ENCODE measurements at places on chromosomes 11 and 22.
A peak's percentile ranks its signal among the peaks of the same experiment; 100 is the strongest.

GRCh38 chr11:111879637-111879960 is 258 bp downstream of the CFAP68 start:
- DNase-seq, result no peak

DNA sequence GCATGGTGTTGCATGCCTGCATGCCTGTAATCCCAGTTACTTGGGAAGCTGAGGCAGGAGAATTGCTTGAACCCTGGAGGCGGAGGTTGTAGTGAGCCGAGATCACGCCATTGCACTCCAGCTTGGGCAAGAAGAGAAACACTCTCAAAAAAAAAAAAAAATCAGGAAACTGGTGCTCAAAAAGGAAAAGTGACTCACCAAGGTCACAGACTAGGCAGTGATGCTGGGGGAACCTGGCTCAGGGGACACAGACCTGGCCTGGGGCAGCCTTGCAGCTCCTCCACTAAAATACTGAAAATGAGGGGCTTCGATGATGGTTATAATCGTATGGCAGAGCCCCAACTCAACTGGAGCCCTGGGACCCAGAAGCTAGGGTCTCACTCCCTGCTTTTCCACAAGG is 8.1 kb upstream of the SLC35E4 start:
- DNase-seq, result no peak

DNA sequence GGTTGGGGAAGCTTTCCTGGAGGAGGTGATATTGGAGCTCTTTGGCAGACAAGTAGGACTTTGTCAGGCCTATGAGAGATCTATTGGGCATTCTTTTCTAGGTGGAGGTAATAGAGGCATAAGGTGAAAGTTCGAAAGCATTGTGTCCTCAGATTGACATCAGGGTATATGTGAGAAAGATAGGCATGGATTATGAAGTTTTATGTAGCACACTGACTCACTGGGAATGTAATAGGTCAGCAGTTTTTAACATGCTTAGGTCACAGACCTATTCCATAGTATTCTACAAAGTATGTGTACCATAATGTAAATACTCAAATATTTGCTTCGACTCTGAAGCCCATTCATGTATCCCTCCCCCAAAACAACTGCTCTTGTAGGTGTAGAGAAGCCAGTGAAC is 11.8 kb downstream of the HIKESHI start:
- DNase-seq, result no peak

- no peak for DNase-seq
Measured at GRCh38 chr11:28521075-28521474, 412.9 kb downstream of the METTL15 start.

GRCh38 chr11:64858467-64859263 is 14.2 kb upstream of the CDC42BPG start:
- no peak for DNase-seq

GRCh38 chr11:78801161-78801884 is 226.7 kb upstream of the NARS2 start:
- DNase-seq, result peak; percentile 50

GRCh38 chr11:116689413-116690127 is 83.2 kb downstream of the BUD13 start:
- no peak for DNase-seq

- no peak for DNase-seq
Measured at GRCh38 chr11:90148900-90149299, 14.4 kb downstream of the NAALAD2 start.

DNA sequence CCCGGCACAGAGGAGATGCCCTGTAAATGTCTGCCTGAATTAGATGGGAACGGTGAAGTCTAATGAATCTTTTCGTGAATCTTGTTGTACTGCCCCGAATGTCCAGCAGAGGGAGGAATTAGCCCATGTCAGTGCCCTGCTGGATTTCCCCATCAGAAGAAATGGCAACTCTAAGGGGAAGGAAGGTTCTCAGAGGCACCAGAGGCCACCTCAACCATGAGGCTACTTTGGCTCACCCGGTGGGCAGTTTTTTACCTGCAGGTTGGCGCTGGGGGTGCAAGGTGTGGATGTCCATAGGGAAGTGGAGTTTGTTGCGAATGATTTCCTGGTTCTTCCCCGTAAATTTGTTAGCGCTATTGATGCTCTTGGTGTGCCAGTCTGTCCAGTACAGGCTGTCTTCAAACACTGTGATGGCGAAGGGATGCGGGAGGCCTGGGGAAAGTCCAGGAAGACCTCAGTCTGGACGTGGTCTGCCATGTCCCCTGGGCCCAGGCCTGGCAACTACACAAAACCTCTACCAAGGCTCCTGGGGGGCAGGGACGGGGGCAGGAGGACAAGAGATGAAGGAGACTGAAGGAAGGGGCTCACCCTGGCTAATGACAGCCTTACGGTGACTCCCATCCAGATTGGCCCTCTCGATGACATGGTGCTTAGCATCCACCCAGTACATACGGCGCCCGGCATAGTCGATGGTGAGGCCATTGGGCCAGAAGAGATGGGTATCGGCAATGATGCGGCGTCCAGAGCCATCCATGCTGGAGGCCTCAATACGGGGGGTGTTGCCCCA is 28.5 kb downstream of the LRP4 start:
- DNase-seq, result no peak

GRCh38 chr11:67400942-67401494 is 640 bp downstream of the PPP1CA start:
- DNase-seq, result no peak

- no peak for DNase-seq
Measured at GRCh38 chr11:62919898-62920640, 1.1 kb downstream of the CHRM1 start.

GRCh38 chr22:36286096-36286957 is 33.4 kb downstream of the APOL1 start:
- DNase-seq, result no peak

GRCh38 chr11:22275600-22275999 is 62.6 kb upstream of the SLC17A6 start:
- no peak for DNase-seq

DNA sequence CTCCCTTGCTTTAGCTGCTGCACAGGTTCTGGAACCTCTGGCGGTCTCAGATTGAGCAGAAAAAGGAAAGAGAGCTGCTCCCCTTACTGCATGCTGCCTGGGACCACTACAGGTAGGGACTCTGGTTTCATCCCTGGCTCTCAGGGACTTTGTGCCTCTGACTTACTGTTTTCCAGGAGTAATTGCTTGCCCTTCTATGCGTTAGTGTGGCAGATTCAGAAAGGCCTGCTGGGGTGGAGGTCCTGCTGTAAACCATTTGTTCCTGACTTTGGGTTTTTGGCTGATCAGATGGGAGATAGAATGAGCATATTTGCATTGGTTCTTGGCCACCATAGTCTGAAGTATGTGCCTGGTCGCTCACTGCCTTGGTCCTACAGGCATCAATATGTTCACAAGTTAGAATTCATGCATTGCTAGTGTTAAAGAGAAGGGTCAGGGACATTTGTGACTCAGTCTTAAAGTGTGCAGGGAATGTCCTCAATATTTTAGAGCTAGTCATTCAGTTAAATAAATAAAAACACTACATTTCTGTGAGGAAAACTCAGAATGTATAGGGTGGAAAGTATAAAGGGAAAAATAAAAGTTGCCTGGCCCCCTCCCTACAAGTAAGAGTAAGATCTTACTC is 78.0 kb downstream of the PISD start:
- no peak for DNase-seq

GRCh38 chr11:1733716-1734640 is 16.4 kb downstream of the IFITM10 start:
- no peak for DNase-seq

- no peak for DNase-seq
Measured at GRCh38 chr11:125935056-125935455, 10.8 kb upstream of the VSIG10L2 start.

DNA sequence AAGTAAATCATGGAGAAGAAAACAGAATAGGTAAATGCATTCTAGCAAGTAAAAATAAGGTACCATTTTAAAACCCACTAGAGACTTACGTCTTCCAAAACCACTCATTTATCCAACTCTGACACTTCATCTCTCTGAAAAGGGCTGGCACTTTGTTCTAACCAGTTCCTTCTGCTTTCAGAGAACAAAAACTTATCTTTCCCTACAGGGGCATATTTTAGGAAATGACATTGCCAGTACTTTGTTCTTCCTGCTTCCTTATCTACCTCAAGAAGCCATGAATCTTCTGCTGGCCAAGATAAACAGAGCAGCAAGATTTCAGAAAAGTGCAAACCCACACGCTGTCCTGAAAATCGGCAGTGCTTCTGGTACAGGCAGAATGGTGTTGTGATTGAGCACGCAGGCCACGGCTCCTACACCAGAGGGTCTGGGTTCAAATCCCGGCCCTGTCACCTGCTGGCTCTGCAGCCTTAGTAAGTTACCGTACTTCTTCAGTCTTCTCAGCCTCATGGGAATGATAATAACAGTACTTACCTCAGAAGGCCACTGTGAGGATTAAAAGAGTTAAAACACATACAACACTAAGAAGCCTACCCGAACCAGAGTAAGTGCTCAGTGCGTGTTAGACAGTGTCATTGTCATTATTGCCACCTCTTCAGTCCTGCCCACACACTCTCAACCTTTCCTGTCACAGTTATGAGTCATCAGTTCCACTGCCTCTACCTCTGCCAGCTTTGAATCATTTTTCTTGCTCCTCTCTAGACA is 11.0 kb downstream of the MPZL3 start:
- DNase-seq, result peak; percentile 83

DNA sequence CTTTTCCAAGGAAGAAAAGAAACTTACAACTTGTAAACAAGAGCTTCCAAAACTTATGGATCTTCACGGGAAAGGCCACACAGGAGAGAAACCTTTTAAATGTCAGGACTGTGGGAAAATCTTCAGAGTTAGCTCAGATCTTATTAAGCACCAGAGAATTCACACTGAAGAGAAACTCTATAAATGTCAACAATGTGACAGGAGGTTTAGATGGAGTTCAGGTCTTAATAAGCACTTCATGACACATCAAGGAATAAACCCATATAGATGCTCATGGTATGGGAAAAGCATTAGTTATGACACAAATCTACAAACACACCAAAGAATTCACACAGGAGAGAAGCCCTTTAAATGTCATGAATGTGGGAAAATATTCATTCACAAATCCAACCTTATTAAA is 32.4 kb downstream of the GAB2 start:
- DNase-seq, result no peak

DNA sequence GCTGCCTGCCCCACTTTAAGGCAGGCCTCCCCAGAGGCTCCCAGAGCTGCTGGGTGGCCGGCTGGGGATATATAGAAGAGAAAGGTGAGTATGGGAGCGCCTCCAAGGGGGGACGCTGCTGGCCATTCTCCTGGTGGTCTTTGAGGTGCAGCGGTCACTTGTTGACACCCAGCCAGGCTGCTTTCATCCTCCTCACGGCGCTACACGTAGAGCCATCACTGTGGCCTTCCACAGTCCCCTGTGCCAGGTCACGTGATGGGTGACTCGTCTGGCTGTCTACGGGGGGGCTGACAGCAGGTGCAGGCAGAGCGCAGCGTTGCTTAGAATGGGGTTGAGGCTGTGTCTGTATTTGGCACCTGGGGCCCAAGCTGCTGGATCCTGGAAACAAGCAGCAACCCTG is 1.9 kb downstream of the ACR start:
- DNase-seq, result no peak

DNA sequence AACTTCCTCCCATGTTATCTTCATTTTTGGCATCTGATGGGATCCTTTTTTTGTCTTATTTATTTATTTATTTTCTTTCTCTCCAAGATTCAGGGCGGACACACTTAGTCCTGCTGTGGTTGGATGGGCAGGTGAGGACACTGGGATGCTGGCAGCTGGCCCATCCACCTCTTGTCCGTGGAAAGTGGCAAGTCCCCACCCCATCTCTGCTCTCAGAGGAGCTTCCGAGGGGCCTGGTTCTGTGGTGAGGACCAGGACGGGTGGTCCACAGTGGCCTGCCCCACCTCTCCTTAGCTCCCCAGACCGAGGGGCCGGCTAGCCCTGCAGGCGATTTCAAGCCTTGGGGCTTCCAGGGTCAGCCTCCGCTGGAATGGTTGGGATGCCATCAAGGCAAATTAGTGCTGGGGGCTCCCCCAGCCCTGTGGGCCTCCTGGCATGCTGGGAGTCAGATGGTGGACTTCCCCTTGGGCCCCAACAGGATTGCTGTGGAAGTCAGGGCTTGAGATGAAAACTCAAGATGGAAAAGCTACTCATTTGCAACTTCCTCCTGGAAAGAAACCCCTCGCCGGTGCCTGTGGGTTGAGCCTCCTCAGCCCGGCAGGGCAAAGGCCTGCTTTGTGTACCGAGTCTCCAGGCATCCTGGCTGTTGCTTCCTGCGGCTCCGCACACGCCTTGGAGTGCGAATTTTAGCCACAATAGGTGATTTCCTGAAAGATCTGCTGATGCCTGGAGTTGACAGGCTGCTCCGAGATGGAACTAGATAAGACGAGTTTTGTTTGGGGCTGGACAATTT is 31.2 kb upstream of the LINC01488 start:
- DNase-seq, result no peak

DNA sequence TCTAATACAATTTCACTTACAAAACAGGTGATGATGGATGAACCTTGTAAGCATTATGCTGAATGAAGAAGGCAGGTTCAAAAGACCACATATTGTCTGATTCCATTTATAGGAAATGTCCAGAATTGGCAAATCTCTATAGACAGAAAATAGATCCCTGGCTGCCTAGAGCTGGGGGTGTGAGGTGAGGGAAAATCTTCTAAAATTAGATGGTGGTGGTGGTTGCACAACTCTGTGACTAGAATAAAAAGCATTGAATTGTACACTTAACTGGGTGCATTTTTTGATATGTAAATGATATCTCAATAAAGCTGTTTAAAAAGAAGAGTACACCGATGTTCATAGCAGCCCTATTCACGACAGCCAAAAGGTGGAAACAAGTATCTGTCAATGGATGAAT is 16.7 kb upstream of the CRY2 start:
- DNase-seq, result no peak

DNA sequence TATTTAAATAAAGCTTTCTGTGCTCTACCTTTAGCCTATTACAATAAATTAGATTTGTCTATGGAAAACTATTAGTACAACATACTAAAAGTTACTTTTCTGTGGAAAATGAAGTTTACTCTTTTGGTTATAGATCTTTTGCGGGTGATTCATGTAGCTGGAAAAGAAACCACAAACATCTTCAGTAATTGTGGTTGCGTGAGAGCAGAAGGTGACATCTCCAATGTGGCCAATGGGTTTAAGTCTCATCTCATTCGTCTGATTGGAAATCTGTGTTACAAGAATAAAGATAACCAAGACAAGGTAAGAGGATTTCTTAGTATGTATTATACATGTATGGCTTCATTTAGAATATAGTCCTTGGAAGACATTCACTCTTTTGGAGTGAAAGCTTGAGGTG is 68.6 kb downstream of the ATXN10 start:
- DNase-seq, result no peak

GRCh38 chr11:66347425-66348276 is at the start of gene B4GAT1:
TSS of gene B4GAT1 (minus strand) at chr11:66347629. CDS start at chr11:66347545, 84 bp downstream.
- DNase-seq, result peak; percentile 64

DNA sequence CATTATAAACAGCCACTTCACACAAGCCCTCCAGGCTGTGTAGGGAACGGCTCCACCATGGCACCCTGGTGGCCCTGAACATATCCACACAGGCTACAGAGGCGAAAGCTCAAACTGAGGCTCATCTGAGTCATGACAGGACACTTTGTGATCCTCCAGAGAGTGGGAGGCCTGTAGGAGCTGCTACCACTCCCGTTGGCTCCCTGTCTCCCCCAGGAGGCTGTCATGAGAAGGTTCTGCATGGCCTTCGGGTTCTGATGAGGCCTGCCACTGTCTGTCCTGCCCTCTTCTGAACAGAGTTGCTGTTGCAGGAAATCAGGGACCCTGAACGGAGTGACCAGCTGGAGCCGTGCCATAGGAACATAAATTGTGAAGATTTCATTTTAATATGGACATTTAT is 23.8 kb upstream of the ALDH3B2 start:
- DNase-seq, result no peak

GRCh38 chr11:16587670-16588069 is 150.8 kb upstream of the C11orf58 start:
- no peak for DNase-seq

- no peak for DNase-seq
Measured at GRCh38 chr11:68724293-68724692, 27.0 kb downstream of the TESMIN start.

Data from epithelial cell of prostate (primary cell).